ENCODE measurements at places on chromosomes 11 and 22.

DNA sequence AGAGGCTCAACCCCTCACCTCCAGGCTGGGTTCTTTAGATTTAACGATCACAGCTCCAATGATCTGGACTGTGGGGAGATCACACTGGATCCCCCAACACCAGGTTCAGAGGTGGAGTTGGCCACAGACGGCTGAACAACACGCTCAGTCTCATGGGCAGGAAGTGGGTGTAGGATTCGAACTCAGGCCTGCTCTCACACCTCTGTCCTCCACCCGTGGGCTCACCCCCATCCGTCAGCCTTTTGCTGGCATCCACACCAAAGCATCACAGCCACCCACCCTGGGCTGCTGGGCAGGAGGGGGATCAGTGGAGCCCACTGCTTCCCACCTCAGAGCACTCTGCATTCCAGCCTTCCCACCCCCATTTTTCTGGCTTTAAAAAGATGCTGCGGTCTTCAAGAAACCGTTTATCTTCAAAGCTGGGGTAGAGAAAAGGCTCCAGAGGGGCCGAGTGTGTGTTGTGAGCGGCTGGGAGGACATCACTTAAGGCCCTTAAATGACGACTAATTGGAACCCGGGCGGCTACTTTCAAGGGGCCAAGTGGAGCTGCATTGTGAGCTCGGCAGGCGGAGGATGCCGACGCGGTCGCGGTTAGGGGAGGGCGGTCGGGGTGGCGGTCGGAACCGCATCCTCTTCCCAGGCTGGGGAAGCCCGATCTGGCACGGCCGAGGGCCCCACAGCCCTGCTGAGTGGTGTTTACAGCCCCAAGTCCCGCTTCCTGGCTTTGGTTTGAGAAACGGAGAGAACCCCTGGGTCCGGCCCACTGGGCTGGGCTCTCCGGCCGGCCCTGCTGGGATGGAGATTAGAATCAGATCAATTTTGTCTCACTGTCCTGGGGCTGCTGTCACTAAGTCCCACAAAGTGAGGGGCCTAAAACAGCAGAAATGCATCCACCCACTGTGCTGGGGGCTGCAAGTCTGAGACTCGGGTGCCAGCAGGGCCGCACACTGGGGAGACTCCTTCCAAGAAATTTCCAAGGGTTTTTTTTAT, 15.9 kb upstream of the FGF3 start:
- no peak for DNase-seq

GRCh38 chr11:116837231-116838091, at the start of gene APOA1:
APOA1 (minus strand) TSS chr11:116837622; CDS start chr11:116837387, 235 bp downstream.
- no peak for DNase-seq

DNA sequence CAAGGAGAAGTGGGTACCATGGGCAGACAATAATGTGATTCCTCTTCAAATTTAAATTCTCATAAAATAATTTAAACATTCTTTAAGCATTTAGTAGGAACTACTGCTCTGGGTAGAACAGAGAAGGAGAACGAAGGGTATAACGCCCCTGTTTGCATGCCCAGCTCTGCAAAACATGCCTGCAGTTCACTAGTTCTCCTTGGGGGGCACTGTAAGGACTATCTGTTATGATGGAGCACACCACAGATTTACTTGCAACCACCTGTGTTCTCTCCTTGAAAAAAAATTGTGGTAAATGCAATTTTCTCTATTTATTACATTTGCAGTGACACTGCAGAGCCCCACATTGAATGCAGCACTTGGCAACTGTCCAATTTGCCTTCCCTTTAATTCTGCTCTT, 100.3 kb downstream of the GUCY1A2 start:
- DNase-seq = no peak

GRCh38 chr11:113578033-113578380, 102.8 kb upstream of the DRD2 start:
- no peak for DNase-seq

DNA sequence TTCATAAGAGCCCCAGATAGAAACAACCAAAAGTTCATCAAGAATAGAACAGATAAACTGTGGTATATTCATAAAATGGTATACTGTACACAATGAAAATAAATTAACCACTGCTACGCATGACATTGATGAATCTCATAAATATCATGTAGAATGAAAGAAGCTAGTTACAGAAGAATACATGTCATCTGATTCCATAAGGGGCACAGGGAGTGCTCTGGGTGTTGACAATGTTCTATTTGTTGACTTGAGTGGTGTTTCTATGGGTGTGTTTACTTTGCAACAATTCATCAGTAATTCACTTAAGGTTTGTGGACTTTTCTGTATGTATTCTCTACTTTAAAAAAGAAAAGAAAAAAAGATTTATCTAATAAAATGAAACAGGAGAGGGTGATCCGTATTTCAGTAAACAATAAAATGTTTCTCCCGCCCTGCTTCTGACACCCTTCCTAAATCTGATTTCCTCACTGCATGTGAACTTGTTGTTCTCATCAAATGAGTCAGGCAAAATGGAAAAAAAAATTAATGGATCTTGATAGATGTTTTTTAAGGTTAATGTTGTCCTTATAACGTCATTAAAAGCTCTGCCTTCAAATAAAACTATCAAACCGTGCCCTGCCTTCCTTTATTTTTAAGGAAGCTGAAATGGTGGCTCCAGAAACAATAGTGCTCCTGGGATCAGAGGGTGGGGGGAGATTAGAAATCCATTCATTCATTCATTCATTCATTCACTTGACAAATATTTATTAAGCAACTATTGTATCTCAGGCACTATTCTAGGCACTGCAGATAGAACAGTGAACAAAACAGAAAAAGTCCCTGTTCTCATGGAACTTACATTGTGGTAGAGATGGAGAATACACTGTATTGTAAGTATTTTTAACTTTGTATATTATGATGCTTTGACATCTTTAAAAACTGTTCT, 77.2 kb upstream of the CD44 start:
- no peak for DNase-seq

DNA sequence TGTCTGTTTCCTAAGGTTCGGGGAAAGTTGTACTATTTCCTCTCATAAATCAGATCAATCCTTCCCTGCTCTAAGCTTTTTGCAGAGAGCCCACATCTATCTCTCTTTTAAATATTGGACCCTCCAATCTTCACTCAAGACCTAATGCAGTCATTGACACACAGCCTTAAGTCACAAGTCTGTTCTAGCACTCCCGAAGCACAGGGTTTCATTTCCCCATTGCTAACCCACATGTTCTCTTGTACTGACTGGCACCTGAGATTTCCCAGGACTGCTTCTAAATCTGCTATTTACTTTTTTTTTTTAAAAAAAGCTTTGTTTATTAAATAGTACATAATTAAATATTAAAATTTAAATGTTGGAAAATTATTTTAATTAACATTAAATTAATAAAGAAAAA, 674.7 kb downstream of the TBC1D22A start:
- no peak for DNase-seq

DNA sequence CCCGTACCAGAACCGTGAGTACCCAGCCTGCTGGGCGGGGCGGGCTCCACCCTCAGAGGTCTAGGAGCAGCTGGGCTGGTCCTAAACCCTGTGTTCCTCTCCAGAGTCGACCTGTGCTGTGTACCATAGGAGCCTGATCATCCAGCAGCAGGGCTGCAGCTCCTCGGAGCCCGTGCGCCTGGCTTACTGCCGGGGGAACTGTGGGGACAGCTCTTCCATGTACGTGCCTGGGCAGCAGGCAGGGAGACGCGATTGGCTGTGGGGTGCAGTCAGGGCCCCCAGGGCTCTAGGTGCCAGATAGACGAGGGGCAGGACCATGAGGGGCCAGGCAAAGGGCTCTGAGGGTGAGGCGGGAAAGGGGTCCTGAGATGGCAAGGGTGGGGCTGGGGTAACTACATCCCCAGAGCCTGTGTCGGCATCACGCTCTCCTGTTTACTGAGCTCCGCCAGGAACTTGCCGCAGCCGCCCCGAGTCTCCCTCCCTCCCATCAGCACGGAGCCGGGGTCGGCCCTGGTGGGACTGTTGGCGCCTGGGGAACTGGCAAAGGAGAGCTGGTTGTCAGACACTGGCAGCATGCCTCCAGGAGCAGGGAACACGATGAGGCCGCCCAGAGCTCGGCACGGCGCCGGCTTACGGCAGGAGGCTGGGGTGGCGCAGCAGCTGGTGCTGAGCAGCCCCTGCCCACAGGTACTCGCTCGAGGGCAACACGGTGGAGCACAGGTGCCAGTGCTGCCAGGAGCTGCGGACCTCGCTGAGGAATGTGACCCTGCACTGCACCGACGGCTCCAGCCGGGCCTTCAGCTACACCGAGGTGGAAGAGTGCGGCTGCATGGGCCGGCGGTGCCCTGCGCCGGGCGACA, 22.9 kb upstream of the MUC5B start:
- no peak for DNase-seq

- DNase-seq = no peak
Observed at GRCh38 chr22:49077586-49077985, 750.1 kb downstream of the BRD1 start.

Data from stimulated activated CD8-positive, alpha-beta memory T cell treated with anti-CD3 and anti-CD28 coated beads, Interleukin-4, amount 100 ng/mL, for 1 hour (primary cell).